ENCODE measurements at places on chromosomes 4 and X.
A peak's percentile ranks its signal among the peaks of the same experiment; 100 is the strongest.

GRCh38 chr4:40200875-40201801 is 4.3 kb downstream of the RHOH start:
- peak; percentile 73 for DNase-seq

- DNase-seq = no peak
These were observed 352.8 kb downstream of the SPRY1 start for GRCh38 chr4:123749383-123749782.

DNA sequence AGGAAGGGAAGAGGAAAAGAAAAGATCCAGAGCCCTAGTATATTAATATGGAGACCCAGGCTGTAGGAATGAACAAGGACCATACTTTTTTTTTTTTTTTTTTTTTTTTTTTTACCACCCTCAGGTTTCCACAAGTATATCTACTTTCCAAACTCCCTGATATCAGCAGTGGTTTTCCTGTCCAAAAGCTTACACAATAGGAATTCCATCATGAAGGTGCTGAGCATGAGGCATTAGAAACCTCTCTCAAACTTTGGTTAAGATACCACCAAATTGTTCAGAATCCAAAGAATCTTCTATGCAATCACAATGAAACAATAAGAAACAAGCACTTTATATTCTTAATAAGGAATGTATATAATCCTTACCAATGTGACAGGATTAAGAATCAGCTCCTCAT is 26.5 kb downstream of the RPS6KA3 start:
- DNase-seq = no peak

- no peak for DNase-seq
These were observed 1649.9 kb upstream of the IGFBP7 start for GRCh38 chr4:58760100-58760499.

GRCh38 chrX:38807873-38808272 is 6.6 kb downstream of the MID1IP1 start:
- no peak for DNase-seq

DNA sequence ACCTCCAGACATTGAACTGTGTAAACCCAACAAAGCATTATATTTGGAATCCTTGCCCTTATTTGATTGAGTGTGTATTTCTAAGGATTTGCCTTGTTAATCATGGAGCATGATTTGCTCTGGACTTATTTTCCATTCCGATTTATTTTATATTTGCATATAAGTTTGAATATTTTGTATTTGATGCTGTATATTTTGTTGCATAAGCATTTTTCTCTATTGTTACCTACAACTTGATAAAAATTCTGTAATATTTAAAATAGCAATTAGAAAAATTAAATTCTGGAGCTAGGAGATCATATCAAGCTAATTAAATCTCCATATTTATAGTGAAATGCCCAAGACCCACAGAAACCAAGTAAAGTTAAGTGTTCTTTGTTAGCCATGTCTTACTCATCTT is 47.2 kb downstream of the USO1 start:
- DNase-seq = no peak

GRCh38 chr4:2939383-2940243 is 23.6 kb downstream of the NOP14 start:
- no peak for DNase-seq

All from CD4-positive, alpha-beta T cell treated with Interleukin-4 for 4 hours (primary cell).